ENCODE measurements at places on chromosomes 16 and 17. TPM values are rescaled to one million over a fixed set of nuclear protein-coding genes. Genes with fewer than 3 reads are reported as not detected.

DNA sequence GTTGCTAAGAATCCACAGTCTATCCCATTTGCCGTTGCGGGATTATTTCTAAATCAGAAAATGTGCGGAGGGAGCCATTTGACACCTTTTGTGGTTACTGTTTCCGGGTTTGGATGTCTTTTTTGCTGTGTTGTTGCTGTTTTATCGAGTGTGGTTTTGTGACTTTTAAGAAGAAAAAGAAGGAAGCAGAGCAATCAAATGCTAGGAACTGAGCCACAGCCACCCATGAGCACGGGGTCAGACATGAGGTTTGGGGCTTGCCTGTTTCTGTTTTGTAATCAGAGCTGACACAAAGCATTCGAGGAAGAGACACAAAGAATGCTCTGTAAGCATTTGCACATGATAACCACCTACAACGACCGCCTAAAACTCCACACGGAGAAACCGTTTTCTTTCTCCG lies 53.1 kb upstream of the CHMP6 start:
- H3K27me3 ChIP-seq = no peaks in the 10 kb centered on the region
- no peaks in the 10 kb centered on the region for H3K36me3 ChIP-seq
- H3K4me1 ChIP-seq = peaks cover 20% of the 10 kb centered on the region
- no peak overlapping the region for H3K4me3 ChIP-seq

- no peak overlapping the region for H3K27ac ChIP-seq
- DNase-seq = no peak
- no peaks in the 10 kb centered on the region for H3K4me1 ChIP-seq
- H3K27me3 ChIP-seq = no peaks in the 10 kb centered on the region
- H3K36me3 ChIP-seq = no peaks in the 10 kb centered on the region
- H3K4me3 ChIP-seq = no peak overlapping the region
These were observed 16.6 kb downstream of the TRPV2 start for GRCh38 chr17:16432017-16432416.

DNA sequence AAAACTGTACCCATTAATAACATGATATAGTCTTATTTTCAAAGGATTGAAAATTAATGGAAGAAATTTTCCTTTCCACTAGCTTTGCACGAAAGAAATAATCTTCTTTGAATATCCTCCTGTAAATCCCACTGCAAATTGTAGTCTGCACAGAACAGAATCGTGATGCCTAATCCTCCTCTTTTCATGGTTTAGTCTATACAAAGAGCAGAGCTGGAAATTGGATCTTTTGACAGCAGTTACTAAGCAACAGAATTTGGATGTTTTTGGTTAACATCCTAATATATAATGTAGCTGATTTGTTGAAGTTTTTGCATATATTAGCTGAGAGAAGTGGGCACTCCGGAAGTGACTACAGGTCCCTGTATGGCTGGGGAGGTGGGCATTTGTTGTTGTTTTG lies 98.6 kb downstream of the WNT3 start:
- peaks cover 12% of the 10 kb centered on the region for H3K4me1 ChIP-seq
- DNase-seq = no peak
- no peak overlapping the region for H3K27ac ChIP-seq
- H3K4me3 ChIP-seq = no peak overlapping the region
- peaks cover 8% of the 10 kb centered on the region for H3K36me3 ChIP-seq
- no peaks in the 10 kb centered on the region for H3K27me3 ChIP-seq

DNA sequence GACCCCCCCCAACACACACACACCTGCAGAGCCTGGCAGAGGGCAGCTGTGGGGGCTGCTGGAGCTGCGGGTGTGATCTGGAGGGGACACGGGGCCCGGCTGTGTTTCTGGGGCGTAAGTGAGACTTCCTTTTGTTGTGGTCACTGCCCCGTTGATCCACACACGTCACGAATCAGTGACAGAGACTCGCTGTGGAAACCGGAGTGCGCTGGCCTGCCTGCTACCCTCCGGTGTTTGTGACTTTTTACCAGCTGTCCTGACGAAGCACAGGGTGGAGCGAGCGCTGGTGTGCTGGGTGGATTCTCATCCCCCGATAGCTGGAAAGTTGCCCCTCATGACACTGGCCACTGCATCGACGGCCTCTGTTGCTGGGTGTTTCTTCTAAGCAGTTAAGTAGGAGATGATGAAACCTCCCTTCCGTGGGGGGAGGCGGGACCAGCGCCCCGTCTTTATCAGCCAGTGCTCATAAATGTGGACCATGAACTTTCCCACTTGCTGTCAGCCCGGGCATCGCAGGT lies 2.3 kb downstream of the METRNL start:
- H3K4me1 ChIP-seq = no peaks in the 10 kb centered on the region
- peaks cover 14% of the 10 kb centered on the region for H3K36me3 ChIP-seq
- H3K27ac ChIP-seq = peak overlapping the region; percentile 88
- no peaks in the 10 kb centered on the region for H3K27me3 ChIP-seq
- H3K4me3 ChIP-seq = peak overlapping the region; percentile 80

DNA sequence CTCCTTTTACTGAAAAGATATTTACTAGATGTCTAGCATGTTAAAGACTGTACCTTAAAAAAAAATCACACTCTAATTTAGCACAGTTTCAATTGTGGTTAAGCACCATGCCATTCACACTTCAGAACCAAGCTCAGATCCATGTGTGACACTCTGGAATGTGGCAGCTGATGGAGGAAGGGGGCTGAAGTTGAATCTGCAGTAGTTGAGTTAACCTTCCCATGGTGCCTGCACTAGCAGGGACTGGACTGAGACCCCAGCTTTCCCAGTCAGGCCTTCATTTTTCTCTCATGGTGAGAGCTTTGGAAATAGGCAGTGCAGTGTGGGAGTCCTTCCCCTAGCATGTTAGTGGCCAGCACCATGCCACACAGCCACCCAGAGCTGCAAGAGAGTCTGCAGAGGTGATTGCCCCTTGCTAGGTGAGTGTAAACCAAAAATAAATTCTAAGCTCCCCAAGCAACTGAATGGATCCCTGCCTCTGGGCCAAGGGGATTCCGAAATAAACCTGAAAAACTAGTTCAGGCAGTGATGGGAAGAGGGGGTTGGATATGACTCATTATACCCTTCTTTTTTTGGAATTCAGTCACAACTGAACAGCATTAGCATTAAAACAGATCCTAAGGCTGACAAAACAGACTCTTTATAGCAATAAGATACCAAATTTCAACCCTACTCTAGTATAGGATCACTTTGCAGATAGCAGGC lies 208.5 kb downstream of the WWOX start:
- H3K4me1 ChIP-seq = no peaks in the 10 kb centered on the region
- no peak for DNase-seq
- no peak overlapping the region for H3K4me3 ChIP-seq
- H3K27me3 ChIP-seq = no peaks in the 10 kb centered on the region

DNA sequence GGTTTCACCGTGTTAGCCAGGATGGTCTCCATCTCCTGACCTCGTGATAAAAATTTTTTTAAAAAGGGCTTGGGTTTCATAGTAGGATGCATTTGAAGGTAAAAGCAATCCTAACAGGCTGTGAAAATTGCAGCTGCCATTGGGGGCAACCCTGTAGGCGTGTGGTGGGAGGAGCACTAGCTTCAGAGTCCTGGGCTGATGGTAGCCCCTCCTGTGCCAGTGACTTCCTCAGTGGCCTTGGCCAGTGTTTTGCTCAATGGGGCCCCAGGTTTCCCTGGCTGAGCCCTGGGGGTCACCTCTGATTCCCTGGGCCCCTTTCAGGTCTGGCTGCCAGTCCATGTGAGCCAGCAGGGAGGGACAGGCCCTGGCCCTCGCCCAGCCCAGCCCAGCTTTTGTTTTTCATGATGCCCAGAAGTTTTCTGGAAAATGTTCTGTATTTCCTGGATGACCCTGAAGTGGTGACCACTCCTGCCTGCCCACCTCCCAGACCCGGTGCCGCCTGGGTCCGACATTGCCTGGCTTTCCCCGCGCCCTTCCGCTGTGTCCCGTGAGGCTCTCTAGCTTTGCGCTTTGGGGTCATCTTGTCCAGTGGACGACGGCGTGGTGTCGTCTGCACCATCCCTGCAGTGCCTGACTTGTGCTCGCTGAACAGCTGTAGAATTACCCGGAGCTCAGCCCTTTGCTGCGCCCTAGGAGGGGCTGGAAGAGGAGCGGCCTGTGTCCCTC lies 9.4 kb downstream of the MGRN1 start:
- H3K27ac ChIP-seq = no peak overlapping the region
- no peaks in the 10 kb centered on the region for H3K27me3 ChIP-seq
- no peak for DNase-seq
- no peak overlapping the region for H3K4me3 ChIP-seq
- H3K36me3 ChIP-seq = peaks cover 5% of the 10 kb centered on the region
- no peaks in the 10 kb centered on the region for H3K4me1 ChIP-seq

The HBA1 gene
- total RNA-seq = 1,137 TPM

GRCh38 chr16:35194681-35195080 lies 1735.3 kb downstream of the TP53TG3F start:
- no peak overlapping the region for H3K27ac ChIP-seq
- H3K36me3 ChIP-seq = no peaks in the 10 kb centered on the region

The USH1G gene
- 0.22 TPM for total RNA-seq

The TNRC6C gene
- 13.0 TPM for total RNA-seq

DNA sequence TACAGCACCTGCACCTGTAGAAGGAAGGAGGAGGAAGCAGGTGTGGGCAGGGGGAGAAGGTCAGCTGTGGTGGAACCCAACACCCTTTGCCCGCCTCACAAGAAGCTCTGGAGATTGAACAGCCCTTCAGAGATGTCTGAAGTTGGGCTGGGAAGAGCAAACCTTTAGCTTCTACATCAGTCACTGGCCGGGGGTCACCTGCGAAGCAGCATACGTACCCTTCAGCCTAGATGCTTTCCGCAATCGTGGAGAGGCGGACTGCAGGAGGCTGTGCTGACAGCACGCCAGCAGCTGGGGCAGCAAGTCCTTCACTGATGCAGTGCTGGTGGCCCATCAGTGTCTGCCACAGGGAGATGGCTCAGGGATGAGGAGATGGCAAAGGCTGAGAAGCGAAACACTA lies 5.2 kb upstream of the HS3ST3B1 start:
- H3K4me3 ChIP-seq = no peak overlapping the region
- no peaks in the 10 kb centered on the region for H3K36me3 ChIP-seq
- peaks cover 36% of the 10 kb centered on the region for H3K4me1 ChIP-seq
- DNase-seq = no peak
- peaks cover 27% of the 10 kb centered on the region for H3K27me3 ChIP-seq
- H3K27ac ChIP-seq = no peak overlapping the region

DNA sequence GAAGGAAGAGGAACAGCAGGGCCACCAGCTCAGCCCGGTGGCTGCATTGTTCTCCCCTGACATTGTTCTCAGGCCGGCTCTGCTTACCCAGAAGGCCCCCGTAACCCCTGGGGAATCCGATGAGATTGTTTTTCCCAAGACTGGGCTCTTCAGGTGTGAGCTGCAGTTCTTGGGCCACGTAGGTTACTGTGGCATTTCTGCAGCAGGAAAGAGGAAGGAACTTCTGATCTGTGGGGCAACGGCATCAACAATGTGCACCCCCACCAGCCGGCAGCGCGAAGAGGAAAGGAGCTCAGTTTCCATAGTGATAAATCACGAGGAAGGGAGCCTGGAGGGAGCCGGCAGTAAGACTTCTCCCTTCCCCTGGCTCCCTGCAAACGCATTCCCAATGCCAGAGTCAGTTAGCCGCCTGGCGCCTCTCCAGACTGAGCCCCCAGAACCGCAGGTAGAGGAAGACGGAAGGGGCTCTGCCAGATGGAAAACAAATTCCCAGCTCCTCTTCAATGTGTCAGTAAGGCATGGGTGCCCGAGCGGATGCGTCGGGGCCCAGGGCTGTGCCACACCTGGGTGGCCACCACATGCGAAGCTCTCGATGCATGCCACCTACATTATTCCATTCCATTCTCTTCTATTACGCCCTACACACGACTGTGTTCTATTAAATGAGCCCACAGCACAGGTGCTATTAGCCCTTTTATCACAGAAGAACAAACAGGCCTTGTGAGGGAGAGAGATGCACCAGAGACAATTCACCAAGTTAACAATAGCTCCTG lies 21.5 kb upstream of the PECAM1 start:
- no peaks in the 10 kb centered on the region for H3K4me1 ChIP-seq
- H3K4me3 ChIP-seq = peak overlapping the region; percentile 27
- DNase-seq = peak; percentile 75
- H3K27ac ChIP-seq = peak overlapping the region; percentile 53
- no peaks in the 10 kb centered on the region for H3K36me3 ChIP-seq

DNA sequence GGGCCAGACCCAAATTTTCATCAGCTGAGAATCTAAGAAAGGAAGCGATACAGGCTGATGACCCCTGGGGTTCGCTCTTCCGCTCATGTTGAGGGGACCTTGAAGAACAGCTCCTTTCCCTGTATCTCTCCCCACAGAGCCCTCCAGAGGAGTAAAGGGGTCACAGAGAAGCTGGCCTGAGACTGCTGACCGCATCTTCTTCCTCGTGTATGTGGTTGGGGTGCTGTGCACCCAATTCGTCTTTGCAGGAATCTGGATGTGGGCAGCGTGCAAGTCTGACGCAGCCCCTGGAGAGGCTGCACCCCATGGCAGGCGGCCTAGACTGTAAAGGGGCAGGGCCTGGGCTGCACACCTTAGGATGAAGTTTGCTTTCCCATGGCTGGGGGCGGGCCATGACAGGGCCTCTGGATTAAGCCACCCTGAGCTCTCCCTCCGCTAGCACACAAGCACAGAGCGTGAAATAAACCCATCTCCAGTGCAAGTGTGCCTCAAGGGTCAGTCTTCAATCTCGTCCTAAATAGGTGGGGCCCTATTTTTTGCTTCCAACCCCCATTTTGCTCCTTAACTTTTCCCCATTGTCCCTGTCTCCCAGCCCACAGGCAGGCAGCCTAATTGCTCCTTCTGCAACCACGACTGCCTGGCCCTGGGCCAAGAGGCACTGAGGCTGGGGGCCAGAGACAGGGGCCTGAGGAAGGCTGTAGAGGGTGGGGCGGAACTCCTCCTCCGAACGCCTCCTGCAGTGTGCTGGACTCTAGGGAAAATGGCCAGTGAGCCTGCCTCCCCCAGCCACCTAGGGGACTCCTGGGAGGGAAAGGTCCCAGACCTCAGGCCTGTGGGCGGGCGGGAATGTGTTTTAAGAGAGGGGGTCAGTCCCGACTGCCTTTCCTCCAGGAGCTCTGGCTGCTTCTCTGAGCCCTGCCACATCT lies 3.6 kb downstream of the ZACN start:
- DNase-seq = no peak
- H3K36me3 ChIP-seq = peaks cover 44% of the 10 kb centered on the region
- H3K27ac ChIP-seq = no peak overlapping the region
- H3K27me3 ChIP-seq = peaks cover 8% of the 10 kb centered on the region
- H3K4me1 ChIP-seq = no peaks in the 10 kb centered on the region

DNA sequence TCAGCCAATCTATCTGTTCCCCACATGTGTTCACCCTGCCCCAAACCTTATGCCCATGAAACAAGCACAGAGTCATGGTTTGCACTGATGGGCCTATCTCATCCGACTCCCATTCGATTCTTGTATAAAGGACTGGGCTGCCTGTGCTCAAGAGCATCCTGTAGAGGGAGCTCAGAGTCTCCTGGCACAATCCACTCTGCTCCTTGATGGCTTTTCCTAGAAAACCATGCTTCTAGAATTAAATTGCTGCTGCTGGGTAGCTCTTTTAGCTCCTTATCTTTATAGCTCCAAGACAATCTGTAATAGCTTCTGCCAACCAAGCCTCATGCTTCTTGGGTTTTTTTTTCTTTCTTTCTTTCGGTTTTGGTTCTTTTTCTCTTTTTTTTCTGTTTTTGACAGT lies 9.7 kb downstream of the ZNF19 start:
- no peak overlapping the region for H3K4me3 ChIP-seq
- H3K4me1 ChIP-seq = no peaks in the 10 kb centered on the region
- peaks cover 38% of the 10 kb centered on the region for H3K36me3 ChIP-seq
- DNase-seq = no peak

- H3K4me3 ChIP-seq = peak overlapping the region; percentile 67
- H3K36me3 ChIP-seq = no peaks in the 10 kb centered on the region
- H3K27me3 ChIP-seq = no peaks in the 10 kb centered on the region
- peak overlapping the region; percentile 38 for H3K27ac ChIP-seq
- peaks cover 20% of the 10 kb centered on the region for H3K4me1 ChIP-seq
- DNase-seq = no peak
These were observed 671 bp upstream of the TOP2A start for GRCh38 chr17:40418428-40418706.

Data from right atrium auricular region (tissue), 2 donors.